Chondrocyte (in vitro differentiated cells): ENCODE measurements at places on chromosomes 1 and 21. TPM values are rescaled to one million over a fixed set of nuclear protein-coding genes. Genes with fewer than 3 reads are reported as not detected.

PKLR gene
- not detected in 3 replicates for total RNA-seq

THEM5 gene
- total RNA-seq: not detected in 3 replicates

GUCA2B gene
- total RNA-seq: not detected in 3 replicates

TTLL7 gene
- total RNA-seq: 18.3 to 22.6 TPM (median 19.5 TPM) in 3 replicates

C21orf91 gene
- total RNA-seq: 10.4 to 15.1 TPM (median 12.9 TPM) in 3 replicates

DNA sequence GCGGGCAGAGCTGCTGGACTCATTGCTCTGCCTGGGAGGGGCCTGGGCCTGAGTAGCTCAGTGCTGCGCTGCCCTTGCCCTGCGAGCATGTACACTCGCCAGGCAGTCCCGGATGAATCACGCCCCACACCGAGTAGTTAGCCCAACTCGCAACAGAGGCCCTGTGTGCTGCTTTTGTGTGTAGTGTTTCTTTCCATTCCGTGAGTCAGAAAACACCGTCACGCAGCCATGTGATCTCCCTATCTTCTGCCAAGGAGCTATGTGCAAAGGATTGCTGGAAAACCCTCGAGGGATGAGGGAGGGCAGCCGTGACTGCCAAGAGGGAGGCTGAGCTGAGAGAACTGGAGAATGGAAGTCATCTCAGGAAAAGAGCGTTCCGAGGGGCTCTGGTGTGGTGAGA is 37.3 kb downstream of the NENF start:
- DNase-seq: peak; percentile 77

DNA sequence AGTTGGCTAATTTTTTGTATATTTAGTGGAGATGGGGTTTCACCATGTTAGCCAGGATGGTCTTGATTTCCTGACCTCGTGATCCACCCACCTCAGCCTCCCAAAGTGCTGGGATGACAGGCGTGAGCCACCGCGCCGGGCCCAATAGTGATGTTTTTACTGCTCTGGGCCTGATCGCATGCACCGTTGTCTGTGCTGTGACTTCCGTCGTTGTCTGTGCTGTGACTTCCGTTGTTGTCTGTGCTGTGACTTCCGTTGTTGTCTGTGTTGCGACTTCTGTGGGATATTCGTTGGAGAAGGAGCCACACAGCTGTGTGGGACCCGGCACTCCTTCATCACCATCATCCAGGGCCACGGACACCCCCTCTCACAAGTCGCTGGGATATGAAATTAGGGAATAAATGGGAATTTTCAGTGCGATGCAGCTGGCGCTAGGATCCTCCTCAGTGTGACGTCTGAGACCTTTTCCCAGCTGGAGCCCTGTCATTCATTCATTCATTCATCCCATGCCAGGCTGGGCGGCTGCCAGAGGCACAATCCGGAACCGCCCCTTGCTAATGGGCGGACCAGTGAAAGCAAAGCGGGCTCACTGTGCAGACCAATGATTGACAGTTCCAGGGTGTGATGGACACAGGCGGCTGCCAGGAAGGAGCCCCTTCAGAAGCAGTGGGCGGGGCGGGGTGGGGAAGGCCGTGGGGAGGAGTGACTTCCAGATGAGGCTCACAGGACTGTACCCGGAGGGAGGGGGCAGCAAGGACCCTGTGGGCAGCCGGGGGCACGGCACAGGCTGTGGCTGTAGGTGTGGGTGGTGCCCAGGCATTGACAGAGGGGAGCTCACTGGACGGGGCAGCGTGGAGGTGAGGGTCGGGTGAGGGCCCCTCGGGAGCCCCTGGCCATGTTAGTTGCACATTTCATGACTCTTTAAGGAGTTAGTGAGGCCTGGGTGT is 48.9 kb downstream of the PRKCZ start:
- peak; percentile 69 for DNase-seq

DNA sequence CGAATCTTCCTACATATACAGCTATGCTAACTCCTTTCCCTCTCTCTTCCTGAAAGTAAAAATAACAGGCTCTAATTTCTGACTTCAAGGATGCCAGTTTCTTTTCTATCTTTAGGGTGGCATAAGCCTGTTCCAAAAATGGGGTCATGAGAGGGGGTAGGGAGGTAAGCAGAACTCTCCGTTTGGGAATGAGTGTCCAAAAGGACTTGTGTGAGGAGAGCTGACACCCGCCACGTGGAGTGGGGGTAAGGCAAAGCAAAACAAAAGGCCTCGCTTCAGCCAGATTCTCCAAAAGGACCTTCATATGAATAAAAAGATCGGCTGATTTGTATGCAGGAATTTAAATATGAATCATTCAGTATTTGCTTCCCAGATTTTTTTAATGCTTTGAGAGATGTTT is 28.6 kb downstream of the PLPPR4 start:
- no peak for DNase-seq

DNA sequence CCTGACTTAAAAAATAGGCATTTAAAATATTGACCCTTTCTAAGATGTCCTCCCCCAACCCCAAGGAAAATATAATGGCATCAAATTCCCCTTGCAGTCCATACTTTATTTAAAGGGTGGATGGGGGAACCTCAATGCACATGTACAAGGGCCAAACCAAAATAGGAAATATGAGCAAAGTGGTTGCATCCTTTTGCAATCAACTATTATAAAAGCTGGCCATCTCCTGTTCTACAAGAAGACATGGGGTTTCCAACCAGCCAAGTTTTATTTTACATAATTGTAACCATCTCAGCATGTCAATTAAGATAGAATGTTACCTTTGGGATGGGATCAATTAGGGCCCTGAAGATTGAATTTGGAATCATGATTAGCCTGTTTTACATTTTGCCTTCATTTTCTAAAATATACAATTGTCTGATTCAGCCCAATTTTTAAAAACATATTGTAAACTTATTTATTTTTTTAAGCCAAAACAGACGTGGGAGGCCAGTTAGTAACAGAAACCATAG is 146.7 kb upstream of the NFIA start:
- no peak for DNase-seq

GRCh38 chr1:167538657-167539056 is 14.9 kb downstream of the CREG1 start:
- no peak for DNase-seq

DNA sequence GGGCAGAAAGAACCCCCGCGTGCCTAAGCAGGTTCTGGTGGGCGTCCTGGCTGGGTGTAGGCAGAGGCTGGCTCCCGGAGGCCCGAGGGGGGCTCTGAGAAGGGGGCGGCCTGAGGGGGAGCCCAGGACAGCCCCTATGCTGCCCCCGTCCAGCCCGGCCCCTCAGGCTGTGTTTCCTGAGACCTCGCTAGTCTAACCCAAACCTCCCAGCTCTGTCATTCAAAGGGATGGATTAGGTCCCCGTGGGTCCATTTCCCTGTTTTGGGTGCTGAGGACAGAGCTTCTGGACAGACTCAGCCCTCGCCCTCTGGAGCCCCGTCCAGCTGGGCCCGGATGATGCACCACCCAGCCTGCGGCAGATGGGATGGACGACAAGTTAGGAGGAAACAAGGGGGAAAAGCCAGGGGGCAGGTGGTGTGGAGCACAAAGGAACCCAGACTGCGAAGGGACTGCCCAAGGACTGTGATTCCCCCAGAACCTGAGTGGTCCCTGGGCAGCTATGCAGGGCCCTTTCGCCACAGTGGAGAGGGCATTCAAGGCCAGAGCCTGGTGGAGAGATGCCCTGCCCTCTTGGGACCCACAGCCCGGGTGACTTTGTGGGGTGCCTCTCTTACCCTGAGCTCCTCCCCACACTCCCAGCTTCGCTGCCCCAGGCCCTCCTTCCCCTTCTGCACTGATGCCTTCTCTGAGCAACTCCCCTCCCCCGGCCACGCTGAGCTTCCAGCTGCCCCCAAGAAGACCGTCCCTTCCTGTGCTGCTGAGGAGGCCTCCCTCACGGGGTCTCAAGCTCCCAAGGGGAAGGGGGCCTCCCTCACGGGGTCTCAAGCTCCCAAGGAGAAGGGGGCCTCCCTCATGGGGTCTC is 2.8 kb downstream of the HES4 start:
- DNase-seq: no peak

DNA sequence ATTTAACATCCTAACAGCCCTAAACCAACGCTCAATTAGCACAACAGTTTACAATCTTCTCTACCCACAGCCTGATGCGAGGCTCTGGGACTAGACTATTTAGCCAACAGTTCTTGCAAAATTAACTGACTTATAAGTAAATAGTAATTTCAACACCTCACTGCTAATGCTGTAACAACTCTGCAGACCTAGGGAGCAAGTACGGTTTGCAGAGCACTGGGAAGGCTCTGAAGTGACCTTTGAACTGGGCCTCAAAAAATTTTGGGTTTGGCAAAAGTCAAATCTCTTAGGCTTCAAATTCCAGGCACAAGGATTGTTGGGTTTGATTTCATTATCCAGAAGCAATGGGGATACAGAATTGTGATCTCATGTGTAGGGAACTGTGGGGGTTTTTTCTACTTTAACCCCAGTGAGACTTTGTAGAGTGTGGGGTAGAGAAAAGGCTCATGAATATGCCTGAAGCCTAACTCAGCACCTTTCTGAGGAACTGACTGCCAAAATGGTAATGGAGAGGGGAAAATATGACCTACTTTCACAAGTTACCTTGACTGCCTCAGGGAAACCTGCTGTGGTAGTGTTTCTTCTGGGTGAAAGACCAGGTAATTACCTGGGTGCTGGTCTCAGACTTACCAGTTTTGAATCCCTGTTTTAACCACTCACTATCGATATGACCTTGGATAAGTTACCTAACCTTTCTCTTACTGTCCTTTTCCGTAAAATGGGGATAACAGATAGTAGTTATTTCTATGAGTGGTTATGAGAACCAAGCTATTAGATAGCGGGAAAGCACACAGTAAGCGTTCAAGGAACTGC is 889 bp upstream of the TXLNA start:
- no peak for DNase-seq

- no peak for DNase-seq
Measured at GRCh38 chr1:230211436-230212145, 144.6 kb downstream of the GALNT2 start.

DNA sequence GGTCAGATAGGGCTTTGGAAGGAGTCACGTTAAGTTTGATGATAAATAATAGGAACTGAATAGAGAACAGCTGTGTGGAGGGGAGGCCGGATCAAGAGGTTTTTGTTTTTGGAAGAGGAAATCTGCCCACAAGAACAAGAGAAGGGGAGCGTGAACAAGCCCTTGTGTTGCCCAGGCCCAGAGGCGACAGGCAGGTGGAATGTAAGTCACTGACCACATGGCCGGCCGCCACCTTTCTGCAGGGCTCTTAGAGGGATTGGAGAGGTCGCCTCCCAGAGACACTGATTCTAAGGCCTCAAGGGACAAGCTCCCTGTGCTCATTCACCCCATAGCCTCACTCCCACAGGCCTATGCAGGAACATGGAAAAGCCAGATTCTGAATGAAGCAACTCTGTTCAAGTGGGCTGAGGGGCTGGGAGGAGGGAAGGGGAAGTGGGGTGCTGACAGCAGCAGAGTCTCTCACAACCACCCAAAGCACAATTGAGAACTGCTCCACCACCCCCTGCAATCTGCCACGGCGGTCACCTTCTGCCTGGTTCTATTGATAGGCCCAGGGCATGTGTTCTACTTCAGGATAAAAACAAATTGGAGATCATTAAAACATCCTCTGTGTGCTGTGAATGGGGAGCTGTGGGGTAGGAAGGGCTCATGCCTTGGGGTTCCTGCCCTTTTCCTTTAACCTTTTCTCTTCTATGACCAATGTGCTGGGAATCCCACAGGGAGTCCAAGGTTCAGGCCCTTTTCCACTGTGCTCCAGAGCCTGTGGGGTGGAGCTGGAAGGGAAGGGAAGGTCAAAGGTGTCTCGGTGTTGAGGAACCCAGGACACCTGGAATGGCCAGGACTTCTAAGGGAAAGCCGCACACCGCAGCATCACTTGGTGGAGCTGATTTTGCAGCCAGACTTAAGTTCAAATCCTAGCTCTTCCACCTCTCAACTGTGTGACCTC is 63.3 kb upstream of the PARP1 start:
- DNase-seq: no peak

GRCh38 chr1:108572182-108572581 is 12.3 kb downstream of the EEIG2 start:
- DNase-seq: no peak

GRCh38 chr1:107139833-107140702 is 771 bp upstream of the NTNG1 start:
- DNase-seq: no peak

- DNase-seq: no peak
Measured at GRCh38 chr1:184970691-184971161, 3.6 kb downstream of the NIBAN1 start.

DNA sequence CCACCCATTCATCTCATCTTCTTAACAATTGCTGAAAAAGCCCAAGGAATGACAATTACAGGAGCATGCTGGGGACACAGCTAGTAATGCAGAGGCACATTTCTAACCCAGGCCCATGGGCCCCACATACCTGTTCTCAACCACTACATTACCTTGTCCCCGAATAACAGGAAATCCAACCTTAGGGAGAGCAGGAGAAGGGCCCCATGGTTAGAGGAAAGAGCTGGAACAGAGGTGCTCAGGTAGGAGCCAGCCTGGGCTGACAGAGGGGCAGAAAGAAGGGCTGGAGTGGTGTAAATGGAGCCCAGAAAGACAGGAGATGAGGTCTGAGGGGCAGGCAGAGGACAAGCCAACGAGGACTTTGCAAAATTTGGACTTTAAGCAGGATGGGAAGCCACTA is 11.4 kb upstream of the S100A8 start:
- no peak for DNase-seq

DNA sequence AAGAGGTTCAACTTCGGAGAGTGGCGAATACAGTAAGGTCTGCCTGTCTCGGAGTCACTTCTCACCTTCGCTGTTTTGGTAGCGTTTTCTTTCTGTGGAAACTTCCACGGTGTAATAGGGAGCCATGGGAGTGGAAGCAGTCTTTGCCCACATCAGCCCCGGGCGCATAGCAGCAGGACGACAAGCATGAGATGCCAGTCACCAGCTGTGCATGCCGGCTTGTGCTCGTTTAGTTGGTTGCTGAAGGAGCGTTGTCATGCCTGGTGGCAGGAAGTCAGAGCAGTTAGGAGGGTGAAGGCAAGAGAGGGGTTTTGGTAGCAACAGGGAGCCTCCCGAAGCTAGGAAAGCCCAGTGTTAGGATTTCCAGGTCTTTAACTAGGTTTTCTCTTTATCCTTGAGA is 58.8 kb downstream of the MRPS6 start:
- DNase-seq: no peak

GRCh38 chr1:158324395-158324794 is 6.9 kb downstream of the CD1B start:
- no peak for DNase-seq

- no peak for DNase-seq
Measured at GRCh38 chr1:160863061-160863773, 530 bp upstream of the CD244 start.

DNA sequence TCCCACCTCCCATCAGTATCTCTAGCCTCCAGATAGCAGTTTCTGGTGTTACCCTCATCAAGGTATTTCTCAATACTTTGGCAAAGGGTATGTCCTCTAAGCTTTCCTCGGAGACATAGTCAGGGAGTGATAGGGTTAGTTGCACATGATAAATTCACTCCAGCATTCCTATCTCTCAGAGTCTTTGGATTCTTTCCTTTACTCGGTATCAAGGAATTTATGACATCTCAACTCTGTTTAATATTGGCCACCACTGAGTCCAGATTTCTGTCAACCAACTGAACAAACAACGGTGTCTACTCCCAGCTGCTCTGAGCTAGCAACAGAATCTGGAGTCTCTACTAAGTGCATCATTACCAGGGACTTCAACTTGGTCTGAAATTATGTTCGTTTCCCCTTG is 233.4 kb downstream of the TM2D1 start:
- DNase-seq: no peak

- no peak for DNase-seq
Measured at GRCh38 chr1:147745271-147745670, 15.1 kb downstream of the GJA5 start.
